ENCODE measurements at places on chromosomes 1 and 21. TPM values are rescaled to one million over a fixed set of nuclear protein-coding genes. Genes with fewer than 3 reads are reported as not detected.

DNA sequence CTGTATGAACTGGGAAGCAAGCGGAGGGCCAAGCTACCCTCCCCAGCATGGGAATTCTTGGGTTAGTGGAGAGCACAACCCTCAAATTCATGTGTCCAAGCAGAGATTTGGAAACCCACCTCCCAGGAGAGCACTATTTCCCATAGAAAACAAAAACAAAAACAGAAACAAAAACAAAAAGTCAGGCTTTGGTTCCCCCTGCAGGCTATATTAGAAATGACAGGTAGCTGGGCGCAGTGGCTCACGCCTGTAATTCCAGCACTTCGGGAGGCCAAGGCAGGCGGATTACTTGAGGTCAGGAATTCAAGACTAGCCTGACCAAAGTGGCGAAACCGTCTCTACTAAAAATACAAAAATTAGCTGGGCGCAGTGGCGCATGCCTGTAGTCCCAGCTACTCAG lies 10.8 kb downstream of the MINDY1 start:
- DNase-seq = no peak

- no peak for DNase-seq
Measured at GRCh38 chr1:167186771-167187170, 33.9 kb upstream of the POU2F1 start.

- no peak for DNase-seq
Measured at GRCh38 chr1:16118706-16119105, 37.2 kb downstream of the EPHA2 start.

GRCh38 chr21:43031121-43031619 lies 44.5 kb downstream of the CBS start:
- DNase-seq = no peak

- no peak for DNase-seq
Measured at GRCh38 chr1:64921771-64922170, 44.6 kb downstream of the JAK1 start.

DNA sequence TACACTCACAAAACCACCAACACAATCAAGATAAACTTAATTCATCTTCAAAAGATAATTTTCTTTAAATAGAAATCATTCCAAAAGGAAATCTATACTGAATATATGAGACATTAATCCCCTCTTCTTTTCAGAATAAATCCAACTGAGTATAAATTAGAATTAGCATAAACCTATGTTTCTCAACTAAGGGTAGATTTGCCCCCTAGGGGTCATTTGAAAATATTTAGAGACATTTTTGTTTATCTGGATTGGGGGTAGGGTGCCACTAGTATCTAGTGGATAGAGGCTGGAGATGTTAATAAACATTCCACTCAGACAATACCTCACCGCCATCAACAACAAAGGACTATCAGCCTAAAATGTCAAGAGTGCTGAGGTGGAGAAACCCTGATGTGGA lies 6.5 kb upstream of the TNFSF4 start:
- no peak for DNase-seq

DNA sequence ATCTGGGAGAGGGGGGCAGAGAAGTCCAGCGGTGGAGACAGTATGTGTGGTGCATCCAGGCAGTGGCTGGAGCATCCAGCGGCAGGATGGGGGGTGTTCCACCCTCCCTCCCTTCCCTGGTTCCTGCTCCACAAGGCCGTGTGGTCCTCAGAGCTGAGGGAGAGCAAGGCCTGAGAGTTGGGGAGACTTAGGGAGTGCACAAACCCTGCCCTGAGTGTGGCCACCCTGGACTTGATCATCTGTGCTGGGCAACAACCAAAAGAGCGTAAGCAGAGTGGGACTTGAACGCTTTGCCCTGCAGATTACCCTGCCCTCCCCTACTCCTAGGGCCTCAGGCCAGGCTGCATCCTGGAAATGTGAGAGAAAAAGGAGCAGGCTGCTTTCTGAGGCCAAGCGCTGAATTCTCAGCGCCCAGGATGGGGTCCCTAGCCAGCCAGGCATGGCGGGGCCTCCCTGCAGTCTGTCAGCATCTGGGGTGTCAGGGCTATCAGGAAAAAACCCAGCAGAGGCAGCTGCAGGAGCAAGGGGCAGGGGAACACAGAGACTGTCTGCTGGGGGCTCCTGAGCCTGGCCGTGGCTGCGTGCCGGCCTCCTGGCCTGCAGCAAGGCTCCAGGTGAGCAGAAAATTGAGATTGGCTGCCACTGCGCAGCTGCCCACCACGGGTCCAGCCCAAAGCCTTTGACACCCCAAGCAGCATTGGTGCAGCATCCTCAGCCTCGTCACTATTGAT lies 266.2 kb downstream of the NPHP4 start:
- DNase-seq = no peak

DNA sequence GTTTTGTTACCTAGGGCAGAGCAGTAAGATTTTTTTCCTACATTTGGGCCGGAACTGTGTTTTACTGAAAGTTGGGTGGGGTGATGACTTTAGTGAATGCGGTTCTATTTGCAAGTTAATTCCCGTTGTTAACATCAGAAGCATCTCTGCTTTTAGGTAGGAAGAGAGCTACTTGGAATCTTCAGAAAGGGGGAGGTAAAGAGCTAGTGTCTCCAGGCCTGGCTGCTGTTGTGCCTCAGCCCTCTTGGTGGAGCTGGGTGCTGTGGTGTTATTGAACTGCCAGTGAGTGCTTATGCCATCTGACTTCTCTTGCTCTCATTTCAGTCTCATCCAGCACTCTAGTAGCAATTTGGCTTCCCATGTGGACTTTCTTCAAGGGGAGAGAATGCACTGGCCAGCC lies 3.4 kb downstream of the KDM4A start:
- DNase-seq = no peak

DNA sequence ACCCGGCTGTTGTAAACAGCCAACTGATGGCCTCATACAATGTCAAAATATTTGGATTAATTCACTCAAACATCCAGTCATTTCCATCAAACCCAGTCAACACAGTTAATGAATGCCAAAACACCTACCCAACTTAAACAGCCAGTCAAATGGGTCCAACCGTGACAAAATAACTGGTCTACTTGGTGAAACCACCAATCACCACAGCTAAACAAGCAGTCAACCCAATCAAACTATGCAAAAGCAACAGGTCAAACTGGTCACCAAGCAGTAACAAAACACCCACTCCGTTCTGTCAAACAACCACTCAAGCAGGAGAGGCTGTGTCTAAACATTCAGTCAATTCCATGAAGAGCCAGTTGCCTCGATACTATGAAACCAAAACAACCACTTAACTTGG lies 119.2 kb downstream of the FOXD2 start:
- no peak for DNase-seq

GRCh38 chr1:8962812-8963530 lies 17.3 kb downstream of the CA6 start:
- DNase-seq = peak; percentile 62

The OR10Z1 gene
- not detected for total RNA-seq

The DNASE2B gene
- total RNA-seq = 0.87 TPM

The LEPR gene
- 7.5 TPM for total RNA-seq

The ZMYND12 gene
- total RNA-seq = 2.2 TPM
